ENCODE measurements at places on chromosomes 11 and 22.

DNA sequence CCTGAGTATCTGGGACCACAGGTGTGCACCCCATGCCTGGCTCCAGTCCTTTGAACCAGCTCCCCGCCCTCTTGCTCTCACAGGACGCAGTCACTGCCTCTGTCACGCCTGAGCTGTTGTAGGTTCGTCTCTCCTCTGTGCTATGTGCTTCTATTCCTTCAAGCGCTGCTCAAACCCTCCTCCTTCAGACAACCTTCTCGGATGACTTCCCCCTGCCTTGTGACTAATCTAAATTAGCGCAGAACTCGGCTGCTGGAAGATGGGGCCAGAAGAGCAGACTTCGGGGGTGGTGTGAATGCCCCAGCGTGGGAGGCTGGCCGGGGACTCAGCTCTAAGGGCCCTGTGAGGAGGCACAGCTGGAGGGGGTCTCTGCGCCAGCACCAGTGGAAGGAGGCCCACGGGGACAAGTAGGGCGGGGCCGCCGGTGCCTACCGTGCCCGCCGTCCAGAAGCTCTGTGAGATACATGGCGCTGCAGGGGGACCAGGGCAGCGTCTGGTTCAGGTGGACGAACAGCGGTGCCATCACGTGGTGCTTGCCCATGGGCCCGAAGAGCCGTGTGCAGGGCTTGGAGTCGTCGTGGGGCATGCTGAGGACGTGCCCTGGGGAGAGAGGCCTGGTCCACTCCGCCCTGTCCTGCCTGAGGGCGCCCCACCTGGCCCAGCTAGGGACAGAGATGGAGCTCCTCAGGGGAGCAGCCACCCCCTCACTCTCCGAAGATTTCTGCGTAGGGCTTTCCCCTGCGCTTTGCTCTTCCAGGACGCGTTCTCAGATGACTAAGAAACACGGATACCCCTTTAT is 12.5 kb downstream of the ADAMTS8 start:
- no peak for DNase-seq

GRCh38 chr11:68372114-68372513 is 59.7 kb downstream of the LRP5 start:
- no peak for DNase-seq

- no peak for DNase-seq
Observed at GRCh38 chr11:102251423-102251822, 65.9 kb upstream of the BIRC3 start.

GRCh38 chr11:27971171-27971570 is 136.8 kb downstream of the KIF18A start:
- DNase-seq = peak; percentile 41

- DNase-seq = no peak
Observed at GRCh38 chr11:119512369-119512768, 89.4 kb upstream of the THY1 start.

- no peak for DNase-seq
Observed at GRCh38 chr22:27554841-27555456, 246.6 kb downstream of the MN1 start.

GRCh38 chr22:45608763-45609180 is 62.9 kb upstream of the ATXN10 start:
- DNase-seq = peak; percentile 85

GRCh38 chr11:15073361-15074205 is at the start of gene CALCB:
TSS of gene CALCB (plus strand) at chr11:15073593. CDS start at chr11:15074719, 1,126 bp downstream.
- DNase-seq = peak; percentile 12

DNA sequence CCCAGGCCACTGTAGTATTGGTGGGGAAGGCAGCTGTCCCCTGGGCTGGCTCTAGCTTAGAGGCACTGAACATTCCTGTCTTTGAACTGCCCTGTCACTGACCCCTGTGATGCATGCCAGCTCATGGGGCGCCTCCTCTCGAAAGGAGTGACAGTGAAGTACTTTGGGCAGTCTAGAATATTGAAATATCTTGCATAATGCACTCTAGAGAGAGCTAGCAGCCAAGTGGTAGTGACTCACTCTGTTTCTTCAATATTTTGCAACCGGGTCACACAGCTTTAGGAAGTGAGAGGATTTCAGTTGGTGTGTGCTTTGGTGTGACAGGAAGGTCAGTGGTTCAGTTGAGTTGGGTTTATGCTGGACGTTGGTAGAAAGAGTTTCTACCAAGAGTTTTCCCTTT is 35.5 kb upstream of the ST14 start:
- DNase-seq = peak; percentile 94

DNA sequence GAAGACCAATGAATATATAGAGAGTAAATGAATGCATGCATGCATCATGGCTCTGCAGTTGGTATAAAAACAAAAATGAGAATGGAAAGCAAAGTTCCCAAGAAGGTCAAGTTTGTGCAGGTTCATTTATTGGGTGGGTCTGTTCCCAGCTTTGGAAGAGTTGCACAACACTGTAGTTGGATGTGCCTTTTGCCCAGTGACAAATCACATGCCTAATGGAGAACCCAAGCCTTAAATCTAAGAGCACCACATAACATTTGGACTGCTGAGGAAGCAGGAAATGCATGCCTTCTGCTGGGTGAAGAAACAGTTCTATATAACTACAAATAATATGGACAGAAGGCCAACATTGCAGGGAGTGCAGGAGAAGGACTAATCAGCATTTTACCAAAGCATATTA is 30.6 kb downstream of the PRCP start:
- peak; percentile 51 for DNase-seq

DNA sequence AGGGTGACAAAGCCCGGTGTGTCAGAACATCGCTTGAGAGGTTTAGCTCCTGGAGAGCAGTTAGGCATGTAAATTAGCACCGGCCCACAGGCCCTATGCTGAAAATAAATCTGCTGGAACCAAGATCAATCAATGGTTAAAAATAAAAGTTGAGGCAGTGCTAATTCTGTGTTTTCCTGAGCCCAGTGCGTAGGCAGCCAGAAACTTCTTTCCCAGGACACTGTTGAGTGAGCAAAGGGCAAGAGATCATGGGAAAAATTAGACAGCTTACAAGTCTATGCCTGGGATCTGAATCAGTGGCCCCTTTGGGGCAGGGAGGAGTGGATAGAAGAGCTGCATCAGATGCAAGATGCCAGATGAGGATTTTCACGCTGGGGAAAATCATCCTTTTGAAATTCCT is 539.2 kb downstream of the BUD13 start:
- no peak for DNase-seq

- DNase-seq = no peak
Observed at GRCh38 chr22:27122574-27122973, 465.2 kb downstream of the MIAT start.

- no peak for DNase-seq
Observed at GRCh38 chr11:126528075-126528474, 172.6 kb downstream of the ST3GAL4 start.

GRCh38 chr22:45897736-45898135 is 79.2 kb downstream of the WNT7B start:
- DNase-seq = no peak

GRCh38 chr11:119993722-119994121 is 144.2 kb downstream of the TRIM29 start:
- DNase-seq = no peak

GRCh38 chr11:121439337-121439736 is 12.8 kb upstream of the SORL1 start:
- DNase-seq = no peak

- no peak for DNase-seq
Observed at GRCh38 chr11:118913411-118914125, 12.2 kb downstream of the BCL9L start.

GRCh38 chr11:19193916-19194315 is 7.9 kb downstream of the CSRP3 start:
- no peak for DNase-seq

- DNase-seq = peak; percentile 82
Observed at GRCh38 chr22:45553351-45554039, 50.8 kb downstream of the FBLN1 start.

DNA sequence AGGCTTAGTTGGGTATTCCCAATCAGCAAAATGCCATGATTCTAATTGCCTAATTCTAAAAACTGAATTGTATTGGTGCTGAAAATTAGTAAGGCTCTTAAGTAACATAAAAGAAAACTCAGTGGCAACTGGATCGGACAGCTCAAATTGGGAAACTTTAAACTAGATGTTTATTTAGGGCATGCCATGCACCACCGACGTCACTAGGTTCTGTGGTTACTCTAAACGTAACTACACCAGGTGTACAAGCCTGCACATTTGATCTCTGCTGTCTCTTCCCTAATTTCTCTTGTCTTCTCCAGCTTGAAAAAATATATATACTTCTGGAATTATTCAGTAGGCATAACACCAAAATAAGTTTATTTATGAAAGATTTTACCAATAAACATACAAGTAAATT is 378.2 kb downstream of the DCDC1 start:
- DNase-seq = no peak

DNA sequence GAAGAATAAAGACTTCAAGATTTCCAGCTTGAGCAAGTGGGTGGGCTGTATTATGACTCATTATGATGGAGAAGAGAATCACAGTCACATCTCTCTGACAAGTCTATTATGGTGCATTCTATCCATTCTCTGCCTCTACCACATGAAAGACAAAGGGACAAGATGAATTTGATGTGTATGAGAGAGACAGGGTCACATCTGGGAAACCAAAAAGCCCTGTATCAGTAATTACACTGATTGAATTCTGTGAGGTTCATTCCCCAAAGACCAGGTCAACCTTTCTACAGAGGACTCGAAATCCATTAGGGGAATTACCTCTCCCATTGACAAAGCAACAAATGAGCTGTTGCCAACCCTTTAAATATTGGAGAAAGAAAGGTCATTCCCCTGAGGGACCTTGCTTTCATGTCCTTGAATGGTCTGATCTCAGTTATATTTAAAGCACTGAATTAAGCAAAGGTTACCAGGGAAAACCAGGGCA is 109.6 kb downstream of the USP35 start:
- no peak for DNase-seq

GRCh38 chr11:3849297-3849874 is 6.1 kb upstream of the STIM1 start:
- peak; percentile 33 for DNase-seq

- DNase-seq = no peak
Observed at GRCh38 chr11:79333355-79333754, 107.5 kb downstream of the TENM4 start.

- DNase-seq = no peak
Observed at GRCh38 chr11:47672283-47672730, 29.9 kb upstream of the MTCH2 start.

GRCh38 chr11:76339221-76339620 is 41.7 kb downstream of the THAP12 start:
- DNase-seq = peak; percentile 90

GRCh38 chr11:115505175-115505574 is 960 bp upstream of the CADM1 start:
- DNase-seq = no peak

- DNase-seq = peak; percentile 31
Observed at GRCh38 chr11:110125632-110126031, 32.4 kb downstream of the ZC3H12C start.

GRCh38 chr22:38788021-38788816 is 5.7 kb downstream of the DNAL4 start:
- DNase-seq = peak; percentile 96

DNA sequence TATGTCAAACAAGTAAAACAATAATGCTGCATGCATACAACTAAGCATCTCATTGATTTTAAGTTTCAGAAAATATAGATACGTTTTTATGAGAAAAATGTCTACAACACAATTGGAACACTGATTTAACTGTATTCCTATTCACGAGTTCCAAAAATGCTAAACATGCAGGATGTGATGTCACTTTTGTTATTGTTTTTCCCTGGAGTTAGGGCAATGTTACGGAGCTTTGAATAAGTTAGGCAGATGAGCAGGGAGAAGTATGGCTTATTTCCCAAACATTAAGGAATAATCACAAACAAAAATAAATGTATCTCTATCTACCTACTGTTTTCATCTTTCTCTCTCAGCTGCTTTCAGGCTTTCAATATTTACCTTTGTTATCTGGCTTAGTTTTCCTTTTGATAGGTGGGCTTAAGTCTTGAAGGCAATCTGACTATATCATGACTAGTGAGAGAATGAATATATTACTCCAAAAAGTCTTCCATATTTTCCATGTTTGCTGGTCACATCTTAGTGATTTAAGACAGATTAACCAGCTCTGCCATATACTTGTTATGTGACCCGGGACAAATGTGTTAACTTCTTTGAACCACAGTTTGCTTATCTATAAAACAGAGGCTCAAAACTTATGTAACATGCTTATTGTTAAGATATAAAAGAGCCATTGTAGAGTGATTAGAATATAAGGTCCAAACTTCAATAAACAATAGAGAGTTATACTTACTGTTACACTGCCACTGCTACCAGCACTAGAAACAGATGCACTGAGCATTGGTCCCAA is 854.4 kb upstream of the CCDC90B start:
- DNase-seq = no peak

- DNase-seq = no peak
Observed at GRCh38 chr22:50261615-50262459, at the start of gene MAPK12. TSS of gene MAPK12 (minus strand) at chr22:50261683. CDS start at chr22:50261509, 174 bp downstream.

- no peak for DNase-seq
Observed at GRCh38 chr11:11706028-11706427, 84.2 kb upstream of the GALNT18 start.

DNA sequence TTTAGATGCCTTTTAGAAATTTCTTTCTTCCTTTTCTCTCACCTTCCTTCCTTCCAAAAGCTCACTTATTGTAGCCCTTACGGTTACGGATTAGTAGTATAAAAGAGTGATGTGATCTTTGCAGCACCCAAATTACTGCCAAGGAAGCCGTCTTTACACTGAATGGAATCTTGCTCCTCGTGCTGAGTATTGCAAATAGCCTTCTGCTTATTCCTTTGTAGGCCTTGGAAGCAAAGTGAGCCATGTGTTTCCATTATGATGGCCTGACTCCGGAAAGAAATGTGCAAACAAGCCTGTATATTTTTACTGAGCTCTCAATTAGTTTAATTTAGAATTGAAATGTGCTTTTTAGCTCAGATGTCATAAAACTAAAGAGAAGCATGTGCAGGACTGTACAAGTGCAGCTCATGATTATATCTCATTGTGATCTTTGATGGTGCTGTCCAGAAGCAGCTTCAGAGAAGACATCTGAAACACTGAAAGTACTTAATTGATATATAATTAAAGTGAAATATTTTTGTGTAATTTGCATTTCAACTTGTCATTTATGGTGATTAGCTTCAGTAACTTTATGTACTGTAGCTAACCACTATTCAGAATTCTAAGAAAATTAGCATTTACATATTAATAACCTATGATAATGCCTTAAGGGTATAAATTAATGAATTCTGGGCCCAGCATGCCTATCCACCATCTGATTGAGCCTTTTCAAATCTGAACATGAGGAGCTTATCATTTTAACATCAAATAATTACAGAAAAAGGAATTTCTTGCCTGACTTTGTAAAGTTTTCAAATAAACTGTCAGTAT is 129.3 kb downstream of the GRIA4 start:
- no peak for DNase-seq

- peak; percentile 47 for DNase-seq
Observed at GRCh38 chr11:107804971-107805370, 53.6 kb downstream of the SLC35F2 start.

- no peak for DNase-seq
Observed at GRCh38 chr22:26484360-26484706, 656 bp downstream of the SRRD start.

- no peak for DNase-seq
Observed at GRCh38 chr11:15714641-15715399, 600.1 kb downstream of the INSC start.

- DNase-seq = no peak
Observed at GRCh38 chr11:32870676-32871075, 21.9 kb upstream of the QSER1 start.

GRCh38 chr11:23990346-23991164 is 506.3 kb upstream of the LUZP2 start:
- peak; percentile 41 for DNase-seq
